Sciatic nerve (tissue), 2 donors: ENCODE measurements at places on chromosomes 2 and 18. TPM values are rescaled to one million over a fixed set of nuclear protein-coding genes. Genes with fewer than 3 reads are reported as not detected.

The HOXD10 gene
- total RNA-seq = 1.9 TPM

The C1QL2 gene
- not detected for total RNA-seq

The MAL gene
- total RNA-seq = 241 TPM

The LHCGR gene
- total RNA-seq = 12.4 TPM

The NYAP2 gene
- total RNA-seq = 0.22 TPM

The TNFAIP6 gene
- 14.4 TPM for total RNA-seq

The GPR155 gene
- 28.7 TPM for total RNA-seq

The TMEM198 gene
- 2.1 TPM for total RNA-seq

The SCYGR1 gene
- total RNA-seq = not detected

The HMSD gene
- 7.8 TPM for total RNA-seq

The GAREM2 gene
- total RNA-seq = 6.8 TPM

The ALK gene
- total RNA-seq = 0.18 TPM

The LIMS4 gene
- total RNA-seq = 2.2 TPM

The SNTG2 gene
- 4.4 TPM for total RNA-seq

The NAT8 gene
- total RNA-seq = not detected

The GALNT13 gene
- 0.49 TPM for total RNA-seq

The CD8B2 gene
- total RNA-seq = not detected

The PPIG gene
- 76.5 TPM for total RNA-seq

The PLCL1 gene
- total RNA-seq = 6.7 TPM
